ENCODE measurements at places on chromosomes 6 and 20. TPM values are rescaled to one million over a fixed set of nuclear protein-coding genes. Genes with fewer than 3 reads are reported as not detected.

Gene IL17F
- not detected for total RNA-seq

Gene ZC2HC1B
- total RNA-seq: not detected

Gene NUP43
- 27.6 TPM for total RNA-seq

Gene WFDC12
- total RNA-seq: not detected

Gene SPTLC3
- total RNA-seq: not detected

Gene GPLD1
- 2.0 TPM for total RNA-seq

Gene ENPP1
- 2.4 TPM for total RNA-seq

Measured in glutamatergic neuron (in vitro differentiated cells).